ENCODE measurements at places on chromosomes 1 and 21.

DNA sequence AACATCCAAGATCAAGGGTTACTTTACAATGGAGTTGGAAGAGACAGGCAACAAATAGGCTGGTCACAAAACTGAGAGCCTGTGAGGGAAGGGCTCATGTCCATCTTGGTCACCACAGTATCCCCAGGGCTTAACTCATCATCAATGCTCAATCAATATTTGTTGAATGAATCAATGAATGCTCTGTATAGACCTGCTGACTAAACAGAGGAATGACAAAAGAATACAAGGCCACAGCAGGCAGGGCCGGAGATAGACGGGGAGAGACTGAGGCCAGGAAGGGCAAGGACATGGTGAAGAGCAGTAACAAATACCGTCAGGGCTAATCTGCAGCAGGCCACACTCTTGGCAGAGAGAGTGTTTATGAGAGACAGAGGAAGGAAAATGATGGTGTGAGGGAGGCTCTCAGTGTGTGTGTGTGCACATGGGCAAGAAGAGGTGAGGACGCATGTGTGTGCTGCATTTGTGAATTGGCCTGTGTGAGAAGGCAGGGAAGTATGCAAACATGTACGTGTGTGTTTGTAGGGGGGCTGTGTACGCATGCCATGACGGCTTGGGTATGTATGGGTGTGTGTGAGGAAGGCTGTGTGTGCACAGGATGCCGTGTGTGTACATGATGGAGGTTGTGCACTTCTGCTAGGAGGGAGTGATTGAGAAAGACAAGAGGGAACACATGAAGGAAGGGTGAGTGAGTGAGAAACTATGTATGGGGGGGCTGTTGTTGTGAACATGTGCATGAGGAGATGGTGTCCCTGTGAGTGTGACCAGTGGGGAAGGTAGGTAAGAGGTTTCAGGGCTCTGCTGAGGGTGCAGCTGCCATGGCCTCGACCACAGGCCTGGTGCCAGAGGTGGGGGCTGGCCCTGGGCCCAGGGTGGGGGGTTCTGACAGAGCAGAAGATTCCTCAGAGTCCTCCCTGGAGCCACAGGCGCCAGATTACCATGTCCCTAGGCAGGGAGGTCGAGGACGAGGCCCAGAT lies 15.4 kb downstream of the AHDC1 start:
- no peaks in the 10 kb centered on the region for H3K27me3 ChIP-seq
- H3K4me3 ChIP-seq, result no peak overlapping the region
- H3K36me3 ChIP-seq, result no peaks in the 10 kb centered on the region
- H3K27ac ChIP-seq, result no peak overlapping the region

- no peak overlapping the region for H3K4me3 ChIP-seq
- H3K4me1 ChIP-seq, result no peaks in the 10 kb centered on the region
- DNase-seq, result no peak
- H3K27me3 ChIP-seq, result no peaks in the 10 kb centered on the region
- H3K27ac ChIP-seq, result no peak overlapping the region
- H3K36me3 ChIP-seq, result no peaks in the 10 kb centered on the region
These were observed 9.8 kb upstream of the SLC30A1 start for GRCh38 chr1:211588711-211589110.

DNA sequence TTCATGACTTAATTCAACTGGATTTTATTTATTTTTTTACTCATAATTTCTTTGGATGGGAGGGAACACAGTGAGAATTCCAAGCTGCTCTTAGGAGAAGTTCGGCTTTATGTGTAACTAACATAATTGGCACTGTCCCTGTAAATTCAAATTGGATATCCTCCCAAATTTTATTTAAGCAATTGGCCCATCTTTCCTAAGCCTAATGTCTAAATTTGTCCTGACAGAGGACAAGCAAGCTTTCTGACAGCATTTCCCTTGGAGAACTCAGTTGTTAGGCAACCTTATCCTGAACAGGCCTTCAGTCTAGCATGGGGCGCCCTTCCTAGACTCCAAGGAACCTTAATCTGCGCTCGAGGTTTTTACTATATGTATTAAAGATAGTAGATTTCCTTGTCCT lies 550.3 kb downstream of the NUF2 start:
- no peaks in the 10 kb centered on the region for H3K27me3 ChIP-seq
- H3K27ac ChIP-seq, result no peak overlapping the region
- no peak overlapping the region for H3K4me3 ChIP-seq
- H3K4me1 ChIP-seq, result no peaks in the 10 kb centered on the region
- DNase-seq, result no peak

GRCh38 chr21:39885119-39885848 lies 18.0 kb downstream of the PCP4 start:
- H3K4me1 ChIP-seq, result no peaks in the 10 kb centered on the region
- H3K27ac ChIP-seq, result no peak overlapping the region
- H3K27me3 ChIP-seq, result no peaks in the 10 kb centered on the region
- no peak overlapping the region for H3K4me3 ChIP-seq
- DNase-seq, result no peak
- H3K36me3 ChIP-seq, result no peaks in the 10 kb centered on the region

Data from CD4-positive, alpha-beta memory T cell (primary cell).